ENCODE measurements at places on chromosomes 11 and 22.

GRCh38 chr22:49553076-49553475 lies 274.6 kb downstream of the BRD1 start:
- no peak for DNase-seq

GRCh38 chr22:49492741-49493251 lies 334.9 kb downstream of the BRD1 start:
- no peak for DNase-seq

GRCh38 chr11:102783016-102783415 lies 2.6 kb upstream of the MMP10 start:
- DNase-seq = no peak

DNA sequence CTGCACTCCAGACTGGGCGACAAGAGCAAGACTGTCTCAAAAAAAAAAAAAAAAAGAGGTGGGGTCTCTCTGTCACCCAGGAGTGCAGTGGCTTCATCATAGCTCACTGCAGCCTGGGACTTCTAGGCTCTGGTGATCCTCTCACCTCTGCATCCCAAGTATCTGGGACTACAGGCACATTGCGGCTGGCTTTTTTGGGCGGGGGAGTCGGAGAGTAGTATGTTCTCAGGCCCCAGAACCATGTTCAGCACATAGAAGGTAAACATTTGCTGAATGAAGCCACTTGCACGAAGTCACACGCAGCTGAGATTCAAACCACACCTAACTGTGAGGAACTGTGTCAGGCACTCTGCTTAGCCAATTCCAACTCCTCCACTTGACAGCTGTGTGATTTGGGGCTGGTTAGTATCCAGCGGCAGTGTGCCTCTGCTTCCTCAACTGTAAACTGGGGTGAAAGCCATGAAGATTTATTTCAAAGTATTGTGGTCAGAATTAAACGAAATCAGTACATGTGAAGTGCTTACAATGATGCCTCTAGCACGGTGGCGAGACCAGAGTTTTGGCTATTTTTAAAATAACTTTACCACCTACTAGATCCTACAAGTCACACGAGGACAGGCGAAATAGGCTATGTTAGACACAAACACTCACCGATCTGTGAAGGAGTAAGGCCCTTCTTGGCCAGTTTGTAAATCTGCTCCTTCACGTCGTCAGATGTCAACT lies 789 bp downstream of the RPS13 start:
- DNase-seq = peak; percentile 16

- DNase-seq = no peak
These were observed 57.9 kb upstream of the SLC6A5 start for GRCh38 chr11:20541503-20541902.

DNA sequence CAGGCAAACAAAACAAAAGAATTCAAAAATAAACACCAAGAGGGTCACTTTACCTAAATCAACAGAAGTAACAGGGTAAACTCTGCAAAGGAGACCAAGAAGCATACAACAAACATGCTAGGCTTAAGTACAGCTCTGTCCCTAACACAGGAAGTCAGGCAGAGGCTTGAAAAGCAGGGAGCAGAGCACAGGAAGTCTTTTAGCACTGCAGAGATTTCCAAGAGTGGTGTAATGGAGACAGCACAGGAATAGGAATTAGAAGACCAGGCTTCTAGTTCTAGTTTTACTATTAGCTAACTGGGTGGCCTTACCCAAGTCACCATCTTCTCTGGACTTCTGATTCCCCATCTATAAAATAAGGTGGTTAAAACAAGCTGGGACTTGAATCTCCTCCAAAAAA lies 1.9 kb downstream of the RBFOX2 start:
- DNase-seq = no peak

GRCh38 chr22:42425989-42426355 lies 6.2 kb downstream of the NFAM1 start:
- DNase-seq = no peak
